Diencephalon (tissue), 1 donor: ENCODE measurements at places on chromosomes 3 and 15. TPM values are rescaled to one million over a fixed set of nuclear protein-coding genes. Genes with fewer than 3 reads are reported as not detected.

The ST3GAL6 gene
- total RNA-seq = 10.6 TPM

The ACKR4 gene
- not detected for total RNA-seq

The MAP6D1 gene
- total RNA-seq = 9.9 TPM

The ESYT3 gene
- 4.4 TPM for total RNA-seq

The MYZAP gene
- 3.2 TPM for total RNA-seq

The SLC27A2 gene
- total RNA-seq = 6.2 TPM

The TM4SF1 gene
- total RNA-seq = 17.3 TPM

The NR2F2 gene
- 28.1 TPM for total RNA-seq

The PRR20G gene
- total RNA-seq = not detected

The RNU5B-1 gene
- total RNA-seq = not detected

The CPN2 gene
- total RNA-seq = not detected

The APBA2 gene
- 129 TPM for total RNA-seq

The MORC1 gene
- total RNA-seq = 0.23 TPM

The GTF2A2 gene
- 35.3 TPM for total RNA-seq

The SPESP1 gene
- 4.8 TPM for total RNA-seq

The PCYT1A gene
- 35.8 TPM for total RNA-seq

The TMCO5A gene
- not detected for total RNA-seq

The EXD1 gene
- total RNA-seq = under 0.01 TPM

The GOLGA6B gene
- total RNA-seq = not detected

The GOLGA6L7 gene
- not detected for total RNA-seq

The FGF12 gene
- 118 TPM for total RNA-seq

The ZNF609 gene
- total RNA-seq = 28.4 TPM

The CEP19 gene
- total RNA-seq = 11.8 TPM

The APH1B gene
- 21.2 TPM for total RNA-seq

The SPINT1 gene
- total RNA-seq = 6.9 TPM

The XCR1 gene
- not detected for total RNA-seq

The PP2D1 gene
- total RNA-seq = not detected

The SLC24A5 gene
- total RNA-seq = 0.92 TPM

The TRIP4 gene
- total RNA-seq = 15.9 TPM

The LRRC31 gene
- not detected for total RNA-seq

The IGSF10 gene
- 4.8 TPM for total RNA-seq

The ASB14 gene
- total RNA-seq = 0.69 TPM

The PHLDB2 gene
- total RNA-seq = 5.8 TPM

The GNAT1 gene
- total RNA-seq = not detected

The AHSG gene
- total RNA-seq = 0.23 TPM

The DUOXA1 gene
- total RNA-seq = not detected

The RARRES1 gene
- 1.4 TPM for total RNA-seq

The IL17RD gene
- total RNA-seq = 27.7 TPM
